ENCODE measurements at places on chromosomes 7 and 10.

GRCh38 chr10:72243822-72244437 lies 27.9 kb upstream of the ASCC1 start:
- DNase-seq, result no peak

DNA sequence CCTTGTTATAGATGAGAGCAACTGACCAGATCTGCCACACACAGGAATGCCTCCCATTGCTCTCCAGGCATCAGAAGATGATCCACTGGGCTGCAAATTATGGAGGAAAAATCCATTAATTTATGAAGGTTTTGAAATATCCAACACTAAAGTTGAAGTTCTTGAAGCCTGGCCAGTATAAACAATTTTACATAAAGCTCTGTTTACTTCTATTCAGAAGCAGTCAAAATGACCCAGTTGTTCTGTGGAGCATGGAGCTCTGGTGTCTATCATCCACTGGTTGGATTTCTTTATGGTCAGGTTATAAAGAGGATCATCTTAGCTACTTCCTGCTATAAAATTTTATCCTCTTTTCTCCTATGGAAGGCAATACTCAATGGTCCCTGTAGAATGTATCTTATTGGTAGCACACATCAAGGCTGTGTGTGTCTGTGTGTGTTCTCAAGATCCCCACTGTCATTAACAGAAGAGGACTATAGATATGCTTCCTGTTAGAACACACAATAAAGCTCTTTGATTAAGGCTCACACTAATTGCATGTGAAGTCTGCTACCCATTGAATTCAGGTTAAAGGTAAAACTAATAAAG lies 747.4 kb downstream of the SUGCT start:
- DNase-seq, result no peak

- DNase-seq, result no peak
These were observed 248.0 kb upstream of the TCERG1L start for GRCh38 chr10:131559450-131559911.

DNA sequence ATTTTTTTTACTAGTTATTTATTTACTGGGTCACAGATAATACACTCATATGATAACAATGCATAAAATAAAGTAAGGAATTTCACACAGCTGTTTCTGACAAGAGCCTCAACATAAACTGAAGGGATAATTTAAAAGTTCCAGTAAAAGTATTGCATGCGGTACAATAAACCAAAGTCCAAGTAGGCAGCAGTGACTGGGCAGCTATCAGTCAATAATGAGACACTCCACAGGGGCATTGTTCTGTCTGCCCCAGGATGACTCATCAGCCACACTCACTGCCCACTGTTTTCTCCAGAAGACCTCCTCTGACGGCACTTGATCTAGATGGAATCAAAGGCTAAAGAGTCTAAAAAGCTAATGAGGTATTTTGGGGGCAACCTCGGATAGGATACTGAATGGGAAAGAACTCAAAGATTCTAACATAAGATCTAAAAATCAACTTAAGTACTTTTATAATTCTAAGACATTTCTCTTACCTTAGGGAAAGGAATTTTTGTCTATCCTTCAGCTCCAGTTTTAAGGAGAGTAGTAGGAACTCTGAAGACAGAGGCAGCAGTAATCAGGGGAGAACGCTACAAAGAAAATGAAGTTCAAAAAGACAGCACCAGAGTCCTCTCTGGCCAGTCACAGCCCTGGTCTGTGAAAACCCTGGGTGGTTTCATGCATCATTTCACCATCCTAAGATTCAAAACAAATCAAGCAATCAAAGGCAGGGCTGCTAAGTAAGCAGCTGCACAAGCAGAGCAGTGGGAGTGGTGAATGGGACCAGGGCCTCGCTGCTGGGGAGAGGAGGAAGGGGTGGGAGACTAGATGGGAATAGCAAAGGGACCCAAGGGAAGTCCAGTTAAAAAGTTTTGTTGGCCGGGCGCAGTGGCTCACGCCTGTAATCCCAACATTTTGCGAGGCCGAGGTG lies 175.1 kb downstream of the AVL9 start:
- no peak for DNase-seq

DNA sequence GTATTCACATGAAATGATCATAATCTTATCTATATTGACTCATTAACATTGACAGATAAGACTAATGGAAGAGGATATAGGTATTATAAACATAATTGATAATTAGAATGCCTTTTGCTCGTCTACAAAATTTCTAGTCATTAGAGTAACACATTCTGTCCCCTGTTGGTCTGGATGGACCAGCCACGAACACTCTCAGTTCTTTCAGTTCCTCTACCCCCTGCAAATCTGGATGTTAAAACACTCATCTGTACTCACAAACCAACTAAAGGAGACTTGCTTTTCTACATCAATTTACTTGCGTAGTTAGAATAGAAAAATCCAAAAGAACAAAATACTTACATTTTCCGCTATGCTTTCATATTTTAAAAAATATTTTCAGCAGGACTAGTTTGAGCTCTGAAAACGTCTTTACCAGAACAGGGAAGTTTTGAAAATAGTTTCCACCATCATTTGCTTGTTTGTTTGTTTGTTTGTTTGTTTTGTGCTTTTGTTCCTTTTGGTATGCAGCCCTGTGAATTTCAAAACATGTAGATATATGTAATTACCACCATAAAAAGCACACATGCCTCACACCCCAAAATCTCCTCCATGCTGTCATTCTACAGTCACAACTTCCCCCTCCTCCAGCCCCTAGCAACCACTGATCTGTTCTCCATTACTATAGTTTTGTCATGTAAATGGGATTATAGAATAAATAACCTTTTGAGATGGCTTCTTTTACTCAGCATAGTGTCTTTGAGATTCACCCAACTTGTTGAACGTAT lies 103.8 kb downstream of the FZD1 start:
- no peak for DNase-seq

Measured in CD4-positive, alpha-beta T cell treated with Interleukin-17A for 4 hours (primary cell).